CD4-positive, alpha-beta T cell treated with Interleukin-15 for 1 hour (primary cell): ENCODE measurements at places on chromosomes 6 and 20.

DNA sequence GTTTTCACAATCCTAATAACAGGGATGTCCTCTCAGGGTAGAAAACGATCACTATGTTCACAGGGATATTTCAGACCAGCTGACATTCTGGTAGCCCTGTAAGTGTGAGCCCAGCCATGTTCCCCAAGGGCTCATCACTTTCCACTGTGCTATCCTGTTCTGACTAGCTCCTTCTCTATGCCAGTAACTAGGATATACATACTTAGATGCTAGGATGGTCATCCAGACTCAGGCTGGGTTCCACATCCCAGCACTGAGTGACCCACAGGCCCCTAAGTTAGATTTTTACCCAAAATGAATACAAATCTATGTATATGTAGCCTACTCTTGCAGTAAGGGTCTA is 83.0 kb downstream of the CD164 start:
- DNase-seq = no peak

DNA sequence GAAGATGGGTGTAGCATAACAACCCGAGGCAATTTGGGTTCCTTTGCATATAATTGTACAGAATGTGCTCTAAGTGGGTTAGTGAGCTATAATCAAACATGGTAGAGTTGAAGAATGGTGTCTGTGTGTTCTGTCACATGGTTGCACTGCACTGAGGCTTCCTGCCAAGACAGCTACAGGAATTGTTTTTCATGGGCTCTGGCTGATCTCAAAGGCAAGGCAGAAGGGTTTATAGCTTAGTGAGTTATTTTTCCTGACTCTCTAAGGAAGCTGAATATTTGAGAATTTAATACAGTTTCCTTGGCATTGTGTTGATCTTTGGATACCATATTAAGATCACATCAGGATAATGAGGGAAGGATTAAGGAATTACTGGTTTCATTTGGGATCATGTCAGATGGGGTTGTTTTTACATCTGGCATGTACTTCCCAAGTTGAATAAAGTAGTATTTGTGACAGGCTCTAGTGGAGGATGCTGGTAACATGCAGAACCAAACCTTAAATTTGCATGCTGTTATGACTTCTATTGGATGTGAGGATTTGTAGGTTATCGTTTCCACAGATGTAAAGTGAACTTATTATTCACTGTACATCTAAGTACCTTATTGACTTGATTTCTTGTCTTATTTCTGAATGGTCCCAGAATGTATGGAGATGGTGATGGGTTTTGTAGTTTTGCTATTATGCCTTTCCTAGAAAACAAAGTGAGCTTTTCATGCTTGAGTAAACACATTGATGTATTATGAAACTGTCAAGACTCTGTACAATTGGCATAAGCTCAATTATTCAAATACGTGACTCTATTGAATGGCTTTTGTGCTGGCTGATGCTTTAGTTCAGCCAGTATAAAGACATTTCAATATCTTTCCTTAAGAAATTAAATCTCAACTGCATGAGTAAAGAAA is 43.3 kb downstream of the LRRC1 start:
- no peak for DNase-seq

- no peak for DNase-seq
Observed at GRCh38 chr20:34754611-34755010, 50.5 kb downstream of the TP53INP2 start.

DNA sequence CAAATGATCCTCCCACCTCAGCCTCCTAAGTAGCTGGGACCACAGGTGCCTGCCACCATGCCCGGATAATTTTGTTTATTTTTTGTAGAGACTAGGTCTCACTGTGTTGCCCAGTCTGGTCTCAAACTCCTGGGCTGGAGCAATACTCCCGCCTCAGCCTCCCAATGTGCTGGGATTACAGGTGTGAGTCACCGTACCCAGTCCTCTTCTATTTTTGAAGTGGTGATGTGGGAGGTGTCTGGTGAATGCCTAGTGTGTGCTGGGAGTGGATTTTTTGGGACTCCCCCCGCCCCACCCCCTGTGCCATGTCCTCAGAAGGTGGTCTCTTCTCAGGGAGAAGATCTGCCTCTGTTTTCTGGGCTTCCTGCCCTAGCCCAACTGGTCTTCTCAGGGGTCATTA is 47.9 kb upstream of the CLDN20 start:
- DNase-seq = no peak

- DNase-seq = no peak
Observed at GRCh38 chr6:74369556-74369993, 673.6 kb downstream of the CD109 start.

GRCh38 chr6:106508277-106508676 is 121.0 kb downstream of the RTN4IP1 start:
- DNase-seq = no peak

- no peak for DNase-seq
Observed at GRCh38 chr20:24431279-24432045, 38.0 kb upstream of the SYNDIG1 start.

DNA sequence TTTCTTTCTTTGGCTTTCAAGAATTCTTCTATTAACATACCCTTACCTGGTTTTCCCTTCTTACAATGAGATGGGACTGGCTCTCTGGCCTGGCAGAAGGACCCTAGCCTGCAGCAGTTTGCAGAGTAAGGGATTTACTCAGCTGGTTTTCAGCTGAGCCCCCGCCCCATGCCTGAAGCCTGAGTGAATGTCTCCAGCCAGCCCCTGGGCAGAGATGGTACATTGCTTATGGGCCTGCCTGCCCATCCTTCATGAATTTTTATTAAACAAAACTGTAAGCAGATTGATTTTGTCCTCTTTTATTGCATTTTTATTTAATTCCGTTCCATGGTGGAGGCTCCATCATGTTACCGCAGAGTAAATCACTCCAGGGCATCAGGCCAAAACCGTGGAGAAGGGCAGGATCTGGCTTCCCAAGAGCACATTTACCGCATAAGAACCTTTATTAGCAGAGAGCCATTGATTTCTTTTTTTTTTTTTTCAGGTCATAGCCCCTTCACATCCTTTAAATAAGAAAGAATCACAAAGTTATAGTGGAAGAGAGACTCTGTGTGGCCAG is 316.2 kb downstream of the DHX35 start:
- DNase-seq = no peak

DNA sequence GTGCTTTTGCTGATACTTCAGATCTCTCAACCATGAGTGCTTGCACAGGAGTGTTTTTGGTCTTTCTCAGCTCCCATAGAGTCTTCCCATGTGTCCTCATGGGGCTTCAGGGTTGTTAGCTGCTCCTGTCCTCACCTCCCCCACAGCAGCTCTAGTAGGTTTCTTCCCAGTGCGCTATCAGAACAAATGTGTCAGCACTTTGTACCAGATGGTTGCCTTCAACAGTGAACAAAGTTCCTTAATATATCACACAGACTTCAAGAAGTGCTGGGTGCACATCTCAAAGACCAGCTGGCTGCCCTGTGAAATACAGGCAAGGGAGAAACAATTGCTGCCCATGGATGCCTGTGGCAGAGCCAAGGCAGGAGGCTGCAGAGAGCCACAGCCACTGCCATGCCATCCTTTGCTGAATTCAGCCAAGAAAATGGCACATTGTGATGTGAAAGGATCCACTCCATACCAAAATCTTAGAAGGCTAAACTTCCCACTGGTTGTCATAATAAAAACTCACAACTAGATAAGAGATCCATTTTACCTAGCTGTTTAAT is 471.3 kb downstream of the C6orf118 start:
- DNase-seq = no peak

GRCh38 chr20:5171064-5171789 is 44.4 kb downstream of the CDS2 start:
- DNase-seq = no peak

- no peak for DNase-seq
Observed at GRCh38 chr6:9064156-9064555, 628.8 kb upstream of the SLC35B3 start.

DNA sequence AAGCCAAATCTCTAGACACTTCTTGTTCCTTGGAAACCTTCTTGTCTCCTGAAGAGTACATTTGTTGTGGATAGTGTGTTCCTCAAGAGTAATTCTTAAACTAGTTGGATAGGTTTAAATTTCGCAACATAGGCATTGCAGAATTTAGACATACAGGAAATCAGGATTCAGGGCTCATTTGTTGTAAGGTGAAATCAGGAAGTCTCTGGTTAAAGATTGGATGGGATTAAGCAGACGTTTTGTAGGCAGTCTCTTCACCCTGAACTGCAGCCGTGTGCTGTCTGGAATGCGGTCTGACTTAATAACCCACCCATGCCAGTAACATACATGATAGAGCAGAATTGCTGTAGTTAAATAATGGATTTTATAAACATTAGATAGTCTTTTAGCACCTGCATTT is 21.7 kb downstream of the HIVEP1 start:
- no peak for DNase-seq

GRCh38 chr6:112118034-112118433 is 30.6 kb downstream of the FAM229B start:
- no peak for DNase-seq

- no peak for DNase-seq
Observed at GRCh38 chr6:128138694-128139093, 237.8 kb upstream of the THEMIS start.

- DNase-seq = no peak
Observed at GRCh38 chr6:154537511-154538325, 27.2 kb upstream of the CNKSR3 start.

DNA sequence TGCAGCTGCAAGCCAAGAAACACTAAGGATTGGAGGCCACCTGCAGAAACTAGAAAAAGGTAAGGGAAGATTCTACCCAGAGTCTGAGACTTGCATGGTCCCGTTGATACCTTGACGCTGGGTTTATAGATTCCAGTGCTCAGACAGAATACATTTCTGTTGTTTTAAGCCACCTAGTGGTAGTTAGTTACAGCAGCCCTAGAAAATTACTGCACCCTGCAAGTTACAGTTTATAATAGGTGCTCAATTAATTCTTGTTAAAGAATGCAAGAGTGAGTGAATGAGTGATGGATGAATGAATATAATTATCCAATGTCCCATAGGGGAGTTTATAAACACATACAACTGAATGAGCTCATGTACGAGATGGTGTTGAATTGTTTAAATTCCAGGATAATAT is 453.1 kb upstream of the SLC35B3 start:
- DNase-seq = no peak

GRCh38 chr20:41268402-41268801 is 49.1 kb downstream of the ZHX3 start:
- no peak for DNase-seq

DNA sequence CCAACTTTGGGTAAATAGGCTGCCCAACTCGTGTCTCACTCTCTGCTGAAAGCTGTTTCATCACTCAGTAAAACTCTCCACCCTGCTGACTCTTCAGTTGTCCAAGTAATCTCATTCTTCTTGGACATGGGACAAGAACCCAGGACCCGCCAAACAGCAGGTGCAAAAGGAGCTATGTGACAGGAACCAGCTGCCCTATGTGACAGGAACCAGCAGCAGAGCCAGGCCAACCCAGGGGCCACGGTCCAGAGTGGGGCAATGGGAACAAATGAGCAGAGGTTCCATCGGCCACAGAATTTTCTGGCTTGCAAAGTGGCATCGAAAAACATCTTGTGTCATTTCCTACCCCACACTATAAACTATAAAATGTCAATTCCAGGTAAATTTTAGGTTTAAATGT is 56.5 kb downstream of the MOXD1 start:
- no peak for DNase-seq

DNA sequence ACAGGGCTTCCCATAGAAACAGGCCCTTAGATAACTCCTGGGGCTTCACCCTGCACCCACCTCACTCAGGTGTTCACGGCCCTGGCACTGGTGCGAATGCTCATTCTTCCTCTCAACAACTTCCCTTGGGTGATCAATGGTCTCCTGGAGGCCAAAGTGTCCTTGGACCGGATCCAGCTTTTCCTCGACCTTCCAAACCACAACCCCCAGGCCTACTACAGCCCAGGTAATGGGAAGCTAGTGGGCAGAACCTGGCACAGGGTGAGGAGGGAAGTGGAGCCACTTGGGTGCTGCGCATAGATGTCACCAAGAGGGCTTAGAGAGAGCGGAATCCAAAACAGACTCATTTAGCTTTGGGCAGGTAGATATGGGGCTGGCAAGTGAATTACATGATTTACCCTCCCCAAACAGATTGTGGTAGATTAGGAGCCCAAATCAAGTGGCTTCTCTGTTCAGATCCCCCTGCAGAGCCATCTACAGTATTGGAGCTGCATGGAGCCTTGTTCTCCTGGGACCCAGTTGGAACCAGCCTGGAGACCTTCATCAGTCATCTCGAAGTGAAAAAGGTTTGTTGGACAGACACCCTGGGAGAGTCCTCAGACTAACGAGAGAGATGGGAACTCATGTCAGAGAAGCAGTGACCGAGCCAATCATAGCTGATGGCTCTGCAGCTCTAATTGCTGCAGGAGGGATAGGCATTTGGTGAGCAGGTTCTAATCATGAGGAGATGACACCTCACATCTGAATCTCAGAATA is 8.5 kb downstream of the ABCC10 start:
- no peak for DNase-seq

- no peak for DNase-seq
Observed at GRCh38 chr6:167299641-167300308, 8.7 kb downstream of the UNC93A start.

DNA sequence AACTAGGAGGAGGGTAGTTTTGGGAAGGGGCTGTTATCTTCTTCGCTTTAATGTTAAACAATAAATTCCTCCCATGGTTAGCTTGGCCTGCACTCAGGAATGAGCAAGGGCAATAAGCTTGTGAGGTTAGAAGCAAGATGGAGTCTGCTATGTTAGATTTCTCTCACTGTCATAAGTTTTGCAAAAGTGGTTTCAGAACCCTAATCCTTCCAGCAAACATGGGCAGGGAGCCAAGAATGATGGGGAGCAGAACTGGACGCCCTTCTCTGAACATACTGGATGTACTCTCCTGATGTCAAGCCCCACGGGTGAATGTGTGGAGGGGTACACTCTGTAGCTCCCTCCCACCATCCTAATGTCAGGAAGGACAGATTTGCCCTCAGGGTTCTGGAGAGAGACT is 22.3 kb downstream of the C6orf163 start:
- no peak for DNase-seq

DNA sequence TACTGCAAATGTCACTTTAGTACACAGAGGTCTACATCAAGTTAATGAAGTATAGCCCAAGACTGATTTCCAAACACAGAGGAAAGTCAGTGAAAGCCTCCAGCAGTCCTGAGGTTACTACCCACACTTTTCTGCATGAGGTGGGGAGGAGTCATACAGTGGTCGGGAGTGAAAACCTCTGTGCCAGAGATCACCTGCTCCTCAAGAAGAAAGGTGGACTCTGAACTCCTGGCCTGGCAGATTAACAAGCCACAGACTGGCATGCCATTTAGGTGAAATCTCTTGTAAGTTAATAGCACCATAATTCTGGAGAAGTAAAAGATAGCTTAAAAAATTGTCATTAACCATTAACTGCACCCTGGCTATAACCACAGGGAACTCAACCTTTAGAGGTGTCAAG is 125.0 kb upstream of the LAMP5 start:
- DNase-seq = no peak

DNA sequence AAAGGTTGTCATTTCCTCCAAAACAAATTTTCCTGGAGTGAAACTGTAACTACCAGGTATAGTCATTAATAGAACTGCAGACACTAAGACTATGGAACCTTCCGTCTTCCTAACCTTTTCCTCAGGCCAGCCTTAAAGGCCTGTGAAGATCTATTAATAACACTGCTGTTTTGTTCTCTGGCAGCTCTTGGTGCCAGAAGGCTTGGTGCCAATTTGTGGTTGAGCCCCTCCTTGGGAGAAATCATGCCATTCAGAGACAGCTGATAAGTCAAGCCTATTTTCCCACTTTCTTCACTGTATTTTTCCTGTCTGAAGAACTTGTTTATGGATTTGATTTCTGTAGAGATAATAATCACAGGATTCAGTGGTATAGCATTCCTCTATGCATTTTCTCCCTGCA is 64.8 kb downstream of the HCRTR2 start:
- DNase-seq = no peak

- no peak for DNase-seq
Observed at GRCh38 chr6:108142240-108142639, 23.6 kb upstream of the NR2E1 start.

- no peak for DNase-seq
Observed at GRCh38 chr6:105900125-105900937, 185.8 kb upstream of the PRDM1 start.
